Substantia nigra (tissue), 51 donors: ENCODE measurements at places on chromosomes 11 and 22.

DNA sequence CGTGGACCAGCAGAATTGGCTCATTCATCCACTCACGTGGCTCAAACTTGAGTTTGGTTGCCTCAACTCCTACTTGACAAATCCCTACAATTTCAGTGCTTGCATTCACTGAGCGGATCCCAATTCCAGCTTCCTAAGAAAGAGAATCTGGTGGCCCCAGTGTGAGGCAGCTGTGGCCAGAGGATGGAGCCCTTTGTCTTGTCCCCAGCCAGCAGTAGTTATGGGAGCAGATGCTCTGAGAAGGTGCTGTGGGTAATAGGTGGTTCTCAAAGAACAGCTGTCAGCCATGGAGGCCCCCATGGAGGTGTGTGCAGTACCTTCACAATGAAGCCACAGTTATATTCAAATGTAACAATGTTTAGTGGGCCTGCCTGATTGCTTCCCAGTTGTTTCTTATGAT lies 39.3 kb downstream of the KREMEN1 start:
- no peak for DNase-seq

DNA sequence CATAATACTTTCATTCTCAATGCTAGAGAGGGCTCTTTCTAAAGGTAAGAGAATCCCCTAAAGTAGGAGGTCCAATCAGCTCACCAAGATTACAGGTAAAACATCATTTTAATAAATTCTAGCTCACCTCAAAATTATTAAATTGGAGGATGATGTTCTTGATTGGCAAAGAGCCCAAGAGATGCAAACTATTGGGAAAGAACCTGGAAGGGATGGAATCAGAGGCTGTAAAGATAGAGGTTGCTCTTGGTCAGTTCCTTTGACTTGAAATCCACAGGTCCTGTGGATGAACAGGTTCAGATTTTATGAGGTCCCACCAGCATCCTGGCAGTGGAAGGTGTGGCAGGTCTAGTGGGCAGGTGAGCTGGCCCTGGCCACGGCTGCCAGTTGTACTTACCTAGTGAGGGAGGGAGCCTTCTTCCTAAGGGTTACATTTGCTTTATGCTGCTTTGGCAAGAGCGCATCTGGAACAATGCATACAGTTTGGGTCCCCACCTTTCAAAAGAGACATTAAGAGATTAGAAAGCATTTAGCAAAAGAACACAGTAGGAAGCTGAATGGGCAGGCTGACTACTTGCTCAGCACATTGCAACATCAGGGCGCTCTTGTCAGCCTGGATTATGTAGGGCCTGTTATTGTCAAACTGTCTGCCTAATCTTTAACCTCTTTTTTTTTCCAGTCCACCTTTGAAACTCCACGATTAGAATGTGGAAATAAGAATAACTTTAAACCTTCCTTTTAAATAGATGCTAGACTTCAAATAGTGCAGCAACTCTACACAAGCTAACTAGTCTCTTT lies 97.0 kb downstream of the RDX start:
- DNase-seq = no peak

GRCh38 chr11:68455485-68455884 lies 5.1 kb upstream of the PPP6R3 start:
- DNase-seq = no peak

GRCh38 chr11:108568195-108568858 lies 25.2 kb downstream of the EXPH5 start:
- no peak for DNase-seq

DNA sequence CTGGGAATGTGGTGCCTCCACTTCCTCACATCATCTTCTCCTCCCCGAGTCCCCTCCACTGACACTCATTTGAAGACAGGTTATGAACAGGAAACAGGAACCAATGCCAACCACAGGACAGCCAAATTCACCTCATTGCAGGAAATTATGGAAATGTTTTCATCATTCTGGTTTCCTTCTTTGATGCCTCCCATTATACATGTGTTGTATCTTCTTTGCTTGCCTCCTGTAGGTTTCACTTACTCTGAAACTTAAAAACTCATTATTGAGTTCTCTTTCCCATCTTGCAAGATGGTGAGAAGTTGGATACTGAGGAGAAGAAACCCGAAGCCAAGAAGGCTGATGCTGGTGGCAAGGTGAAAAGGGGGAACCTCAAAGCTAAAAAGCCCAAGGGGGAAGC lies 108.5 kb downstream of the PHF21B start:
- DNase-seq = no peak

DNA sequence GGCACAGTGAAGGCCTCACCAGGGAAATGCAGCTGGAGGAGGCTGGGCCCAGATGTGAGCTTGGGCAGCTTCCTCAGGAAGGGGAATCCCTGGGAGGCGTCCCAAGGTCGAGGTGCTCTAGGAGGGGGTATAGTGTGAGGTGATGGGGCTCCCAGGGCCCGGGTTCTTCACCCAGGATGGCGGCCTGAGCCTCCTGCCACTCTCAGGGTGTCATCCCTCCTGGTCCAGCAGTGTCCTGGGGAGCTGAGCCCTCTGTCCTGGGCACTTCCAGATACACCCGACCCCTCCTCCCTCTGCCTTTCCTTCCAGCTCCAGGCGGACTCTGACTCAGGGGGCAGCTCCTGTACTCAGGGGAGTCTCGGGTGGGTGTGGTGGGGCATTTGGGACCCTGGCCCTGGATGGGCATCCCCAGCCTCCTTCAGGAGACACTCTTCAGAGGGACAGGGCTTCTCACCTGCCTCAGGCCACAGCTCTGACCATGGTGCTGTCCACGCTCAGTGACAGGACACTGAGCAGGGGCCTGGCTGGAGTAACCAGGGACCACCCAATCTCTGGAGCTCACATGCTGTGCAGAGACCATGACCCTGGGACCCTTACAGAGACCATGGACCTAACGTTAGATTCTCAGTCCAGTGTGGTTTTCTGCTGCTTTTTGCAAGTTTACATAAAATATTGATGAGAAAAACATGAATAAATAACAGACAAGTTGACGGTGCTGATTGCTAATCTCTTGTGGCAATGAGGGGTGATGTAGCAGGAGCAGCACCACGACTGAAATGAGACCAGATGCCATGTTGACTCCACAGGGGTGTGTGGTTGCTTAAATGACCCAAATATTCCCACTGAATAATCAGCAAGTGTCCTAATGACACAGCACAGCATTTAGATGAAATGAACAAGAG lies 101.9 kb downstream of the GGTLC2 start:
- no peak for DNase-seq

DNA sequence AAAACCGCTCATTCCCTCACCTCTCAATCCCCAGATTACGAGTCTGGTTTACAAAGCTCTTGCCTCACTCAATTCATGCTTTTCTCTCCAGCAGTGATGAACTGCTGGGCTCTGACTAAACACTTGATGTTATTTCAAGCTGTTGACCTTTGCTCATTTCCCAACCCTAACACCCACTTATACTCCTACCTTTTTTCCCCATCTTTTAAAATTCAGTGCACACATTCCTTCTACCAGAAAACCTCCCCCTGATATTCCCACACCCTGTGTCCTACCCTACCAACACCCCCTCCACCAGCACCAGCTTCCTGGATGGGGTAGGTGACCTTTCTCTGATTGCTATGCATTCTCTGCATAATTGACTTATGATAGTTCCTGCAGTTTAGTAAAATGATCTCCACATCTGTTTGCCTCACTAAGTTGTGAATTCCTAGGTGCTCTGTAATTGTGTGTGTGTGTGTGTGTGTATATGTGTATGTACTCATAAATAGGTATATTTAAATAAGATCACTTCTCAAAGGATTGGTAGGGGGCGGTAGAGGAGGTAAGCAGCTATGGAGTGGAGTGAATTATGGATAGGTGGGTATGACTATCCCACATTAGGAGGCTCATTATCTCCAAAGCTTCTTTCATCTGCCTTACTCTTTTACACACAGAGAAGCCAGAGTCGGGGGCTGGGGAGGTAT lies 842 bp downstream of the HEPACAM start:
- DNase-seq = no peak

DNA sequence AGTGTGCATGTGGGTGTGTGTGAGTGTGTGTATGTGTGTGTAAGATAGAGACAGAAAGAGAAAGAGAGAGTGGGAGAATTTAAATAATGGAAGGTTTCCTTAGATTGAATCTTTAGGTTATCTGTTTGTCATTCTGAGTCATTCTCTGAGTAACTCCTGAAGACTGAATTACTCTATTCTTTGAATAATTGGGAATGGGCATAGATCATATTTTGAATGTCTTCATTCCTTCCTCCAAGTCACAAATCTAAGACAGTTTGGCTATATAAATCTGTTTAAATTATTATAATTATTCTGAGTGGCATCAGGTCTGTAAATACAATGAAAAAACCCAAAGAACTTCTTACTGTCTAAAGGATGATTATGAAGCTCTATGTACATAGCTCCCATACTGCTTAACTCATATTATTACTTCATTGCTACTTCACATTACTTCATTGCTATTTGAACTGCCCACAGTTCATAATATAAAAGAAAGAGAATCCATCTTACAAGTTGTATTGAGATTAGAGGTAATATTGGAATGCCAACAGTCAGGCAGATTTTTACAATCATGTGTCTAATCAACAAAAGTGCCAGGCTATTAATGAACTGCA lies 346.6 kb upstream of the CCDC179 start:
- DNase-seq = no peak

DNA sequence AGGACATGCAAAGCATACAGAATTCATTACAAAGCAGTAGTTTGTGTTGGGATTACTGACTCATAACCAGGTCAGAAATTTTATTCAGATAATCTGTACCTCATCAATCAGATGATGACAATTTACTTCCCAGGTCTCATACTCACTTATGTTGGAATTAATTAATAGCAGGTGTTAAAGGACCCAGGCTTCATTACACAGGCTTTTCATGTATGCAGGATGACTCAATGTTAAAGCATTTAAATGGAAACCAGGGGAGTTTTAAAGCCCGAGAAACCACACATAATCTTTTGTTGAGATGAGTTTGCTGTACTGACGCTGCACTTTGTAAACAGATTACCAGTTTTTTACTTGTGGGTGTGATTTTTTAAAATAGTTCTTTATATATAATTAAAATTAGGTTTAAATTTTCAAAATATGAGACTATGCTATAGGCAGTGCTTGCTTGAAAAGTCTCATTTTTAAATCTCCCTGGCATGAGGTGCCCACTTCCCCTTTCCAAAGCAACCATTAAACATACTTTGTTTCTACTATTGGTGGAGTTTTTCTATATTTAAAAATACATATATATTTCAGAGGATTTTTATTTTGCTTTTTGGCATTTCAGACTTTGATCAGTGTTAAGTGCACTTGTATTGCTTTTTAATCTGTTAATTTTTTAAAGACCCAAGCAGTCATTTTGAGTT lies 41.0 kb downstream of the CEP57 start:
- DNase-seq = no peak

GRCh38 chr11:120883404-120884080 lies 140.4 kb upstream of the TBCEL start:
- DNase-seq = no peak

- peak; percentile 65 for DNase-seq
Observed at GRCh38 chr11:64448599-64449380, 89.8 kb downstream of the RPS6KA4 start.

- DNase-seq = no peak
Observed at GRCh38 chr11:57153448-57153847, 28.3 kb upstream of the LRRC55 start.

GRCh38 chr11:34809191-34810106 lies 106.7 kb downstream of the APIP start:
- no peak for DNase-seq

DNA sequence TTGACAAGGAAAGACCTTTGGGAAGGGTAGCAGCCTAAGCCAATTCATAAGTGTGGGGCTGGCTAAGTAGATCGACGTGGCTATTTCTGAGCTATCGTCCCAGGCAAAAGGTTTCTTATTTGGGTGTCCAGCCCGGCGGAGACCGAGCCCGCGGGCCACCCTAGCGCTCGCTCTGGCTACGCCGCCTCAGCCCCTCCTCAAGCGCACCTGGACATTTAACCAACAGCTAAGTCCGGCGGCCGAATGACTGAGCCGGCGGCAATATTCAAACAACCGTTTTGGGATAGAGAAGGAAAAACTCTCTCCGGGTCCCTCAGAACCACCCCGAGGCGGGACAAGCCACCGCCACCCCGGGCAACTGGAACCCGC lies 457 bp downstream of the RNF141 start:
- no peak for DNase-seq

- DNase-seq = no peak
Observed at GRCh38 chr11:96367342-96367741, 22.4 kb downstream of the CCDC82 start.

DNA sequence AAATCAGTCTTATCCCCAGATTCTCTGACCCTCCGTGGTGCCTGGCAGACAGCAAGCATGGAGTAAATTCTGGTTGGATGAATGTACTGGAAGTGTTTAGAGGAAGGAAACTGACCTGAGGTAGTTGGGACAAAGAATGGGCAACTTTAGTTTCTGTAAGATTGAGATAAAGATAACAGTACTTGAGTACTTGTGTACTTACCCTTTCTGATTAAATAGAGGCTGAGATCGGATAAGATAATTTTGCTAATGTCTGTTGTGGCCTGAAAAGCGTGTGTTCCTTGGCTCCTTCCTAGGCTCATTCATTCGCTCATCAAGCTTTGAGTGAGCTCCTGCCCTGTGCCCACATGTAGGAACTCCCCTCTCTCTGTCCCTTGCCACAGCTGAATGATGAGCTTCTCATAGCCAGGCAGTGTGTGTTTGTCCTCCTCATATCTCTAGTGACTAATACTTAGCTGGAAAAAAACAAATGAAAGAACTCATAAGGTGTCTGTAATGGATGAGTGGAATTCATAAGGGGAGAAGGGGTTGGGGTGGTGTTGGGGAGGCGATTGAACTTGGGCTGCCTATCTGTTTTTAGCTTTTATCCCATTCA lies 118.1 kb downstream of the DBX1 start:
- no peak for DNase-seq

- no peak for DNase-seq
Observed at GRCh38 chr11:68327586-68328370, 15.4 kb downstream of the LRP5 start.

- DNase-seq = no peak
Observed at GRCh38 chr11:34680206-34680605, 59.3 kb downstream of the EHF start.

- DNase-seq = no peak
Observed at GRCh38 chr11:32531528-32531927, 52.1 kb upstream of the EIF3M start.

DNA sequence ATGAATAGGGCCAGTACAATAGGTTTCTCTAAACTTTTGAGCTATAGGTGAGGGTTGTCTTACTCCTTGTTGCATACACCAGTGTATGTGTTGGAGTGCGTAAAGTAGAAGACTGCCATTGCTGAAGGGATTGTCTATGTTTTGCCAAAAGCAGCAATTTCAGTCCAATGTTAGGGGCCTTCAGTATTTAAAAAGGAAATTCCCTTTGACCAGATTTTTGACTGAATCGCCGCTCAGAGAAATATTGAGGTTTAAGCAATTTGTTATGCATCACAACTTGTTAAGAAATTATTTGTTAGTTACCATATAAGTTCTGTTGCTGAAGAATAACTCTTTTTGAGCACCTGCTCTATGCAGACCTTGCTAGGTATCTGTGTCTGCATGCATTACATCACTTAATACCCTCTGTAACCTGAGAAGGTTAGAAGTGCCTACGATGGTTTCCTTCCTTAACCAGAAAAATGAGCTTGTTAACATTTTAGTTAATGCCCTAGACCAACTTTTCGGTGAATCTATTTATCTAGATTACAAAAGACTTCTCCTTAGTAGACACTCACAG lies 33.9 kb downstream of the MMP20 start:
- no peak for DNase-seq
